ENCODE measurements at places on chromosomes 2 and 18.

DNA sequence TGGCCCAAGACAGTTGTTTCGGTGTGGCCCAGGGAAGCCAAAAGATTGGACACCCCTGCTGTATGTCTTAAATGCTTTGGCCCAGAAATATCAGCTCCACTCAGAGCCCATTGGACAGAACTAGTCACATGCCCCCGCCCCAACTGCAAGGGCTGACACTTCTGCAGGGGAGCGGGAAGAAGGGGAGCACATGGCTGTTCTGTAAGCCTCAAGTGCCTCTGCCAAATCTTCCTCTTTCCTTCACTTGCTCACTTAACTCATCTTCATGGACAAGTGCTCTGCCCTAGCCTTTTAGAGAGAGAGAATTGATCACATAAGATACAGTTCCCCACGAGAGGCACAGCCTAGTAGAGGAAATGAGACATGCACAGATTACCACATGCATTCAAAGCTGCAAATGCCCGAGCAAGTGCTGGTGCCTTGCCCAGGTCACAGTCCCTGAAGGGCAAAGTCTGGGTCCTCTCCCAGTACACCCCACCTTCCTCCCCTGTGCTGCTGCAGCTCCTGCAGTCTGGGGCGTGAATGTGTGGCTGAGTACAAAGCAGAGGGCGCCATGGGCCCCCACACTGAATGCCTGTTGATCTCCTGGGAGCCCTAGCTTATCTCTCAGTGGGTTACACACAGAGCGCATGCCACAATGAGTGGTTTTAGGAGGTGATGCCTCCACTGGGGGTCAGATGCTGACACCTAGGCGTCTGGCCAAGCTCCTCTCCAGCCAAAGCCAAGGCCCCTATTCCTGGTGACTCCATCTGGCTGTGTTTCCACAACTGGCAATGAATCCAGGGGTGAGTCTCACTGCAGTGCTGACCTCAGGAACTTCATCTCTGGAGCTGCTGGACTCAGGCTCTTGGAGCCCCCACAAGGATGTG is 135.3 kb downstream of the CTIF start:
- no peak for DNase-seq

- DNase-seq = no peak
Observed at GRCh38 chr2:129816813-129817574, 162.5 kb upstream of the RAB6C start.

DNA sequence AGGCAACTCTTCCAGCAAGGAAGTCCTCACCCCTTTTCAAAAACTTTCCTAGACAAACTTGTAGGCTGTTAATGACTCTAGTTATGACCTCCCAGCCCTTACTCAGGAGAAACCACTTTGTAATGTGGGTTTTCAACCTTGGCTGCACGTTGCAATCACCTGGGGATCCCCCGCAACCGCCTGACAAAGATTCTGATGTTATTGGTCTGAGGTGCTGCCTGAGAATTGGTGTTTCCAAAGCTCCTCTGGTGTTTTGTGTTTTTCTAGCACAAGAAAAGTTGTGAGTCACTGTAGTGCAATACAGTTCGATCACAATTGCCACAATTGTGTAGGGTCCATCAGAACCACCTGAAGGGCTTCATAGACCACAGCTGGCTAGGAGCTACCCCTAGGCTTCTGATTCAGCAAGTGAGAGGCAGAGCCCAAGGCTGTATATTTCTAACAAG is 121.6 kb downstream of the SP100 start:
- no peak for DNase-seq

- DNase-seq = no peak
Observed at GRCh38 chr2:17146358-17146757, 371.9 kb downstream of the RAD51AP2 start.

GRCh38 chr2:223433461-223433860 is 168.7 kb downstream of the SCG2 start:
- DNase-seq = no peak
